Cortex of kidney (tissue), 1 donor: ENCODE measurements at places on chromosomes 5 and 9.

- DNase-seq = no peak
Measured at GRCh38 chr5:1227667-1228066, 2.5 kb downstream of the SLC6A18 start.

DNA sequence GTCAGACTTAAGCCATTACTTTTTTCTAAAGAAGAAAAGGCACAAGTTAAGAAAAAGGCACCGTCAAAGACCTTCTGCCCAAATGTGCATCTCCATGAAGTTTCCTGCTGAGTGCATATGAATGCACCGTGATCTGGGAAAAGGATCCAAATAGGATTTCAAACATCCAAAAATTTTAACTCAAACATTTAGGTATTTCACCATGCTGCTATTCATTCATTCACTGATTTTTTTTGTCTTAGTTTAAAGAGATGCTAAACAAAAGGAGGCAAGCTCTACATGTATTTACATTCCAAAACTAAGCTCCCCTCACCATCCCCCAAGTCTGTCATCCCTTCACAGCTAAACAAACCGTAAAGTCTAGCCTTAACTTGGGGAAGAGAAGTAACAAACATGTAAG lies 291.9 kb downstream of the ARL15 start:
- no peak for DNase-seq

DNA sequence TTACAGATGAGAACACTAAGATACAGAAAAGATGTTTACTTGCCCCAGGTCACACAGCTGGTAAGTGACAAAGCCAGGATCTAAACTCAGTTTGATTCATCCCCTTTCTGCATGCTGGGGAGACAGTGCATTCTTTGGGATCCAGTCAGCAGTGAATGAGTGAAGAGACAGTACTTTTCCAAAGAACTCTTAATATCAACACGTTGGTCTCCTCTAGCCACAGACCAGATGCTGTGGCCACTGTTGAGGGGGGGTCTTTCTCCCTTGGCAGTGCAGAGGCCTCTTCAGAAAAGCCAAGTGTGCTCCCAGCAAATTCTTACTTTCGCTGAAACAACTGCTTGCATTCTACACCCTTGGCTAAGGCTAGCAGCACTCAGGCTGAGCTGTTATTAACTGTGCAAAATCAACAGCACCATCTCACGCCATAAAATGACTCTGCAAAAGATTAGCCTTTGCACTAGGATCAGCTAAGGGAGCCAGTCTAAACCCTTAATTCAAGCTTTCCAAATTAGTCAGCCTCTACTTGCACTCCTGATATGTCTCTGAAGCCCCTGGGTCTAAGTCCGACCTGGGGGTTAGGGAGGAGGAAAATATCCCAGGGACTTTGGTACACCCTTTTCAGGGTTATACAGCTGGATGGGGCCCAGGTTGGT lies 4.8 kb upstream of the TMEM171 start:
- no peak for DNase-seq

DNA sequence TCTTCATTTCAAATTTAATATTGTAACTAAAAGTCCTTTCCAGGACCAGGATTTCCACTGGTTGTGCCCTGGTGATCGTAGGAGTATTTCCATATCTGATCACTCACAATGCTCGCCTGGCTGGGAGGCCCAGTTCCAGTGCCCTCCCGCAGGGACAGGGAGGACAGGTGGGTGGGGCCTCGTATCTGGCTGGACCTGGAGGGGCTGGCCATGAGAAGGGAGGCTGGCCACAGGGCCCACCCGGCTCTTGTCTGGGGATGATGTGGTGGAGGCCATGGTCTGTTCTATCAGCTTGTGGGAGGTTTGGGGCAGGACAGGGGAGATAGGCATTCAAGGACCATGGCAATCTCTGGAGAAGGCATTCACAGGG lies 286.4 kb downstream of the GADD45G start:
- no peak for DNase-seq

GRCh38 chr9:127721391-127721821 lies 5.5 kb downstream of the TTC16 start:
- no peak for DNase-seq

GRCh38 chr9:133701981-133702797 lies 36.0 kb downstream of the SARDH start:
- DNase-seq = no peak

DNA sequence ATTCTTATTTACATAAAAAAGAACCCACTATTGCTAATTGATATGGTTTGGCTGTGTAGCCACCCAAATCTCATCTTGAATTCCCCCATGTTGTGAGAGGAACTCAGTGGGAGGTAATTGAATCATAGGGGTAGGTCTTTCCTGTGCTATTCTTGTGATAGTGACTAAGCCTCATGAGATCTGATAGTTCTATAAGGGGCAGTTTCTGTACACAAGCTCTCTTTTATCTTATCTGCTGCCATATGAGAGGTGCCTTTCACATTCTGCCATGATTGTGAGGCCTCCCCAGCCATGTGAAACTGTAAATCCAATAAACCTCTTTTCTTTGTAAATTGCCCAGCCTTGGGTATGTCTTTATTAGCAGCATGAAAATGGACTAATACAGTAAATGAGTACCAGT lies 58.2 kb upstream of the PRR16 start:
- DNase-seq = no peak

GRCh38 chr9:113930390-113930783 lies 54.3 kb downstream of the ZNF618 start:
- no peak for DNase-seq

GRCh38 chr9:110255463-110256379 lies 586 bp downstream of the TXN start:
- no peak for DNase-seq
